ENCODE measurements at places on chromosomes 3 and 15.

DNA sequence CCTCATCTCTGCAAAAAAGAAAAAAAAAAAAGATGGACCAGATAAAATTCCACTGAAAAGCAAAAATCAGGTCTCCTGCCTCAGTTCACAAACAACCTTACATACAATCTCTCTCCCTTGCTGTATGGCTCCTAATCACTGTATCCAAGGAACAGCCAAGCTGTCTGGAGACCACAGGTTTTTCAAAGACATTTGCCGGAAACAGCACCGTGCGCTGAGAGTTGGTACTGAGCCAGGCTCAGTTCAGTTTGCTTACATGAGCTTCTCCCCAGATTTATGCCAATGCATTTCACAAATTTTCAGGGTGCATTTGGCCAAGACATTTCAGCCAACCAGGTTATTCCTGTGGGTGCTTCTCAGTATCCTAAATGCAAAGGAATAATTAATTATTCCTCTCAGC, 4.1 kb downstream of the ACP3 start:
- no peak for DNase-seq

DNA sequence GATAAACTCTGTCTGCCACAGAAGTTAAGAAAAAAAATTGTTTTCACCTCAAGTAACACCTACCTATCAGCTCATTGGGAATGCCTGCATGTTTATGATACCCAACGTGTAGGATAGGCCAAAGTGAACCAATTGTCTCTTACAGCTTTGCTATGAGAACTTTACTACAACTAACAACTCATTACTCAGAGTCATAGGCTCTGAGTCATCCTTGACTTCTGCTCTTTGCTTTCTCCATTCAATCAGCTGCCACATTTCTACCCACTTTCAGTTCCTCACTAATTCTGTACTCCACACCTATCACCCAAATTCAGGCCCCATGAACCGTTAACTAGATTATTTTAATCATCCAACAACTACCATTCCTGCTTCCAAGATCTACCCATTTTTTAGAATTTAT, 843.9 kb downstream of the TUSC7 start:
- no peak for DNase-seq

- no peak for DNase-seq
Measured at GRCh38 chr15:45906230-45906629, 271.4 kb downstream of the SQOR start.

GRCh38 chr15:59321000-59321689, 51.5 kb downstream of the MYO1E start:
- no peak for DNase-seq

GRCh38 chr15:77907824-77908751, 169.4 kb downstream of the TBC1D2B start:
- no peak for DNase-seq

DNA sequence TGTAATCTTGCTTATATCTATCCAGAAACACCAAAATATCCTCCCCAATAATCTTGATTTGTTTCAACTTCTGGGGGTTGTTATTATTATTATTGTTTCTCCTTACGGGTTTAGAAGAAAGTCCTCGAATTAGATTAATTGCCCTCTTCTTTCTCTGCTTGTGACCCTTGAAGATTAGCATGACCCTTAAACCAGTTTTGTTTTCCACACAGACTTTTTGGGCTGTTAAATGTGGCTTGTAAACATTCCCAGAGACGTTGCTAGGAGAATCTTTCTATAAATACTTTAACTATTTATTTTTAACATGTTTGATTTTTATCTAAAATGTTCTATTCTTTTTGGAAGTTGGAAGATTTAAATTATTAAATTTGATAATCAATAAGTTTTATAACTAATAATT, 4.3 kb upstream of the SUCNR1 start:
- no peak for DNase-seq

- DNase-seq, result peak; percentile 80
Measured at GRCh38 chr15:68431792-68432401, at the start of gene ITGA11. Gene ITGA11 (minus strand): TSS chr15:68432163. CDS start chr15:68432066, 97 bp downstream.

GRCh38 chr3:131899021-131899420, 135.8 kb downstream of the CPNE4 start:
- DNase-seq, result no peak

GRCh38 chr15:99931703-99932603, 198.7 kb upstream of the LYSMD4 start:
- DNase-seq, result no peak
